Activated CD4-positive, alpha-beta memory T cell treated with anti-CD3 and anti-CD28 coated beads, Interleukin-2, amount 10 ng/mL, durations not matched to agents 7 days and 5 days (primary cell): ENCODE measurements at places on chromosomes 12 and 14.

GRCh38 chr14:39218171-39218769, 15.4 kb upstream of the MIA2 start:
- no peak for DNase-seq

DNA sequence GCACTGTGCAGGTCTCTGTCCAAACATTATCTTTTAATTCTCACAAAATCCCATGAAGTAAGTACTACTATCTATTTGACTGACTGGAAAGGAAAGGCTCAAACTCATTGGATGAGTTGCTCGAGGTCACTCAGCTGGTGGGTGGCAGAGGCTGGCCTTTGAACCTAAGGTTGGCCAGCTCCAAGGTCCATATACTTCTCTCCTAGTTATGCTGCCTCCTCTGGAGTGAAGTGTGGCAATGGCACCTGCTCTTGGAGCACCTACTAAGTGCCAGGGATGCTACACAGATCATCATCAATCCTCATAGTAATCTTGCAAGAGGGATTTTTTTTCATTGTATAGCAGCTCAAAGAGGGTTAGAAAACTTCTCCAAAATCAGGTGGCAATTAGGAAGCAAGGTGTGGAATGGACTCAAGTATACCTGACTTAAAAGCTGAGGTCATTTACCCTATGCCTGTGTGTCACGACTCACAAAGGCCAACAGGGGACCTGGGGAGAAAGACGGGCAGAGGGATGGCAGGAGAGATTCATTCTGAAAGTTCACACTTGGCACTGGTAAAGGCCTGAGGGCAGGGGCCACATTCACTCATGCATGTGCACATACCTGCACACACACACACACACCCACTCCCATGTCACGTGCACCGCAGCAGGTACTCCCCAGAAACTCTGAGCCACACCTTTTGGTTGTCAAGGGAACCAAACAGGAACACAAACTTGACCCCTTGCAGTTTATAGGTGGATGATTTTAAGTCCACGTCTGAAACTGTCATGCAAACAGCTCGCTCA, 146.4 kb downstream of the FOXN3 start:
- no peak for DNase-seq

DNA sequence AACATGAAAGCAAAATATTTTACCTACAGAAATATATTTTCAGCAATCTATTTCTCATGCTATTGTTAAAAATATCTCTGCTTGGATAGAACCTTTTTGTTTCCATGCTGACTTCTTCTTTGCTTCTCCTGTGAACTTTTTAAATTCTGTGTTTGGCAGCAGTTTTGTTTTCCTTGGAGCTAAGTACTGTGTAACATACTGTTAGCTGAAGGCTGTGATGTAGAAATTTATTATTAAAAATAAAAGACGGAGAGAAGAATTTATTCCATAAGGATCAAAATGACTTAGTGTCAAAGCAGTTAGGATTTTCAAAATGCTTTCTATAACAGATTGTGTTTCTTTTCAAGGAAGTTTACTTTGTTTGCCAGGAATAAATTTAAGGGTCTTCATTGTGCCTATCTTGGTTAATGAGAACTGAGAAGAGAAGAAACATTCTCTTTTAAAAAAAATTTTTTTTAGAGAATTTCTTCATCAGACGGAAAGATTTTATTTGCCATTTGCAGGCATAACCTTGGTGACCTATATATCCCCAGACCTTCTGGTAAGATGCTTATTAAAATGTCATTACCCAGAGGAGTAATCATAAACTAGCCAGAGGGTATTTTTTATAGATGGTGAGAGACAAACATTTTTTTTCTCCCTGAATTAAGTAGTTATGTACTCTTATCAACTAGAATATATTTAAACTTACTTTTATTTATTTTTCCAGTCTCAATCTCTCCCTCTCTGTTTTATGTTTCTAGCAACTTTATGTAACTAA, 147.1 kb upstream of the SLCO1C1 start:
- no peak for DNase-seq

DNA sequence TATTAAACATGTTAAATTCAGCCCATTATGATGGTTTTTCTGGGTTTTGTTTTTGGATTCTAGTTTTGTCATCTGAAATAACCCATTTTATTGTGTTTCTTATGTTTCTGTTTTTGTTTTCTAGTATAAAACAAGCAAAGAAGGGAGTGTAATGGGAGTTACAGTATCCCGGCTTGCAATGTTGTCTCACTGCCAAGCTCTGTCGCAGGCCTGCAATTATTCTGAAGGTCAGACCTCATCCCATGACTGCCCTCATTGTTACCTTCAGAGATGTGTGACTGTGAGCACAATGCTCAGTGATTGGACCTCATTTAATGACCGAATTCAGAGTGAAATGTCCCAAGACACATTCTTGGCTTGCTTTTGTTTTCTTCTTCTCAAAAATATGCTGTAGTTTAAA, 73.0 kb upstream of the ATF1 start:
- no peak for DNase-seq

DNA sequence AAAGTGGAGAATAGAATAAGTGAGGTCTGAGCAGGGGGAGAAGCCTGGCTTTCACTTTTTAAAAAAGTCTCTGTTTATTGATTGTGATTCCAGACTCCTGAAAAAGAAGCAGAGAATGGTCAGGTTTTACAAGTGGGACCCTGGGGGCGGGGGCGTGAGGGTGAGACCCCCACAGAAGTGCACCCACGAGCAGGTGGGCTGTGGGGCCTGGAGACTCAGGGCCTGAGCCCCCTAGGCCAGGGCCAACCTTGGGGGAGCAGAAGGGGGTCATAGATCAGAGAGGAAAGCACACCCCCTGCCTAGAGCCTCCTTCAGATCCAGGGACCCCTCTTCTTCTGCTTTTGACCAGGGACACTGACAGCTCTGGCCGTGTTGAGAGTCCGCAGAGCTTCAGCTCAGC, 180.3 kb downstream of the ADGRD1 start:
- peak; percentile 13 for DNase-seq

GRCh38 chr14:52233693-52234092, 33.8 kb upstream of the PTGDR start:
- DNase-seq: no peak

DNA sequence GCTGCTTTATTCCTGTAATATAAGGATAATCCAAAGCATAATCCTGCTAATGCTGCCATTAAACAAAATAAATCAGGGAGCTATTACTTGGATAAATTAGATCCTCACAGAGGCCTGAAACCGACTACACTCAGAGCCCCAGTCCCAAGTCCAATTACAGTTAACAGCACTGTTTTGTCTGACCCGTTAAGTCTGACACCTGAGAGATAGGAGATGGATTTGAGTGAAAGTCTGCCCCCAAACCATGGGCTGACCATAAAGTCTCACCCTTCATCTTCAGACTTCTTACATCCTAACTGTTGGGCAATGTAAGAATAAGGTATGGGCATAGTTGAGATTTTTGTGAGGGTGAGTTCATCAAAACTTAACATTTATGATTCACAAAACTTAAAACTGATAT, 181.7 kb downstream of the PLCZ1 start:
- no peak for DNase-seq

DNA sequence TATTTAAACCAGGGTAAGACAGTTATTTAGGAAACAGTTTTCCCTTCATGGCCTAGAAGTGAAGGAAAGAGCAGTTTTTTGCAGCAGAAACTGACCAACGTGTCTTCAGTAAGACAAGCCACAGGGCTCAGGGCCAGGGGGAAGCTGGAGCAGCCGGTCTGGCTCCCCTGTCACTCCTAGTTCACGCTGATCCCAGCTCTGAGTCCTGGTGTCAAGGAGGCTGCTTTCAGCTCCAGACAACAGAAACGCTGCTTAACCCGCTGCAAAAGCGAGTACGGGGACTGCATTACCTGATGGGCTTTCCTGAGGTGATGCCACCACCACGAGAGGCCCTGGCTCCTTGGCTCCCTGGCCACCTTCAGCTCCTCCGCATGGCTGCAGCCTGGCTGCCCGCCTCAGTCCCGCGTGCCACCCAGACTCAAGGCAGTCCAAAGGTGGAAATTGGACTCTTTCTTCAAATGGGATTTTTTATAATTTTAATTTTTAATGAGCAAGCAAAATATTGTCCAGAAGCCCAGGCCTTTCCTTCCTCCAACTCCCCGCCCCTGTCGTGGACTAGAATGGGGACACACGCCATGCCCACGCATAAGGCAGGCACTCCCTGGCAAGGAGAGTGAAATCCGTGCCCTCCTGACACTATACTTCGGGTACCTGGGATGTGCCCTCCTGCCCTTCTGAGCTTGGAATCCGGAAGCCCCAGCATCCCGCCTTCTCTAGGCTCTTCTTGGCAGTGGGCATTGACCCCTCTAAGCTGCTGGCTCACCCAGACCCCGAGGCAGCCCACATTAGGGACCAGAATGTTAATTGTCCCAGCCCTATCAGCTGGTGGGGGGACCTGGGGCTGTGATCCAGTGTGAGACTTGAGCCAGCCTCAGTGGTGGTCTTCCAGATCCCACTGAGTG, 85.0 kb downstream of the PAPOLA start:
- DNase-seq: peak; percentile 11

DNA sequence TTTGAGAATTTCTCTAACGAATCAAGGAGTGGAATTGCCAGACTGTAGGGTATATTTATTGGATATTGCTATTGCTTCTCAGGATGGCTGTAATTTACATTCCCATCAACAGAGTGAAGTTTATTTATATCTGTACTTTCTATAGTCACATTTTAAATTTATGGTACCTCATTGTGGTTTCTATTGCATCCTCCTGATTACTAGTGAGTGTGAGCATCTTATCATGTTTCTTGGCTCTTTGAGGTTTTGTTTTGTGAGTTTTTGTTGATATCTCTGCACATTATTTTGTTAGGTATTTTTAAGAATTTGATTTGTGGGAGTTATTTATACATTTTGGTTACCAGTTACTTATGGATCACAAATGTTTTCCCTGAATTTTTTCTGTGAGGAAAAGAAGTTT, 13.9 kb downstream of the DNM1L start:
- DNase-seq: no peak

DNA sequence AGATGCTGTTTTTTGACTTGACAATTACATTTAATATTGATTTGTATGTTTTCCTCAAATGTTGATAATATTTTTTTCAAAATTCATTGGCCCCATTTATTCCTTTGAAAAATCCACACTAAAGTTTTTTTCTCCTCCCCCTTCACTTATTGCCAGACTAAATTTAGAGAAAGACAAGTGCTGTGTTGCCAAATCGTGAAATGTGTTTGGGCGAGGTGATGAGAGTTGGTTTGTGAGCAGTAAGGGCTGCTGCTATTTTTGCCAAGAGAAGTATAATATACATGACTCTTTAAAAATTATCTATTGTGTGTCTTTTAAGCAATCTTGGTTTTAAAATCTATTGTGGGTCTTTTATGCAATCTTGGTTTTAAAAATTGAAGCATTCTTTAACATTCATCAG, 188.9 kb downstream of the PPFIA2 start:
- no peak for DNase-seq

DNA sequence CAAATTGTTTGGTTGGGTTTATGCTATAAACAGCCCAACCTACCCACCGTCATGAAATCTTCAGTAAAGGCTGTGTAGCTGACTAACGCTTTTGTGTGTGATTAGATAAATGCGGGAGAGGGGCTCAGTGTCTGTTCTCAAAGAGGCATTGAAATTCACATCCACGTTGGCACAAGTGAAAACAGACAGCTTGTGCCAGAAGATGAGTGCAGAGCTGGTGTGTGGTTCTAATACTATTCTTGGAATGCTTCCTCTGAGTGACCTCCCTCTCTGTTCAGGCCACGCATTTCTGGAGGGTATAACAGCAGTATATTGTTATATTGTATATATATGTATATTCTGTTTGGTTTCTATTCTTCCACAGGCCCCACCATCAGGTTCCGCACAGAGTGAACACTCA, 263.8 kb downstream of the APAF1 start:
- no peak for DNase-seq

- DNase-seq: no peak
These were observed 237.2 kb downstream of the FBXL14 start for GRCh38 chr12:1357171-1357570.

DNA sequence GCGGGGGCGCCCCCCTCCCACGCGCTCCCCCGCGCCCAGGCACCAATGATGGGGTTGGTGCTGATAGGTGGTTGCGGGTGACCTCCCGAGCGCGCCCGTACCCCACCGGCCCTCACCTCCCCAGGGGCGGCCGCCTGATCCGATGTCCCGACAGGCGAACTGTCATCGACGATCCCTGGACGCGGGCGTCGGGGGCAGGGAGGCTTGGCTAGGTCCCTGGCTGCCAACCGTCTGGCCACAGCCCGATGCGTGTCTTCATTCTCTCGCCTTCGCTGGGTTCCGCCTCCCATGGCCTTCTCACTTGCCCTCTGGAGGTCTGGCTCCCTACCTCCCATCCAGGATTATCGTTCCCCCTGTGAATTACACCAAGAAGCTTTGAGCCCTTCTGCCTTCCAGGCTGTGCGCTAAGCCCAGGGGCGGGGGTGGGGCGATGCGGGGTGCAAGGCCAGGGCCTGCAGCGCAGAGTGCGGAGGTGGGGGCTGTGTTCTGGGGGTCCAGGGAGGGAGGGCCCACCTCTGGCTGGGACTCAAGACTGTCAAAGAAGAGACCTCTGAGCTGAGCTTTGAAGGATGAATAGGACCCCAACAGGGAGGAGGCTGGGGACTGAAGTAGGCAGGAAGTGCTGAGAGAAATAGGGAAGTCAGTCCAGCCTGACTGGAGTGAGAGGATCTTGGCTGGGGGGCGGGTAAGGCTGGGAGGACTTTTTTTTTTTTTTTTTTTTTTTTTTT, 7.7 kb upstream of the RACGAP1 start:
- DNase-seq: no peak

- DNase-seq: no peak
These were observed 128.7 kb downstream of the KCNH5 start for GRCh38 chr14:62916551-62916950.

GRCh38 chr12:113081873-113082272, 25.3 kb downstream of the DTX1 start:
- DNase-seq: no peak

- no peak for DNase-seq
These were observed 240.4 kb downstream of the ASCL1 start for GRCh38 chr12:103197725-103198388.

DNA sequence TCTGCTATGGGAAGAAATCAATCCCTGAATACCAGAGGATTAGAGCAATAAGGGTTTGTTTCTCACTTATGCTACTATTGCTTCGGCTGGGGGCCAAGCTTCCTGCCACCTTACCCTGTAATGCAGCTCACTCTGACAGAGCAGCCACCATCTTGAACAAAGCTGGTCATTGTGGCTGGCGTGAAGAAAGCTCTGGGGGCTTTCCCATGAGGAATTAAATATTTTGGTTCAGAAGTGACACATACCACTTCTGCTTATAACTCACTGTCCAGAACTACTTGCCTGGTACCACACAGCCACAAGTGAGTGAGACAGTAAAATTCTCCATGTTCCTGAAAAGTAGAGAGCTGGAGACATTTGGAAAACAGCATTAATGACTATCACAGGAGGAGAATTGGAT, 82.6 kb downstream of the GALNT8 start:
- DNase-seq: no peak
